Stimulated activated CD4-positive, alpha-beta T cell treated with anti-CD3 and anti-CD28 coated beads, Interleukin-12 subunit alpha, Interleukin-12 subunit beta, amount 100 ng/mL, for 24 hours (primary cell): ENCODE measurements at places on chromosomes 2 and 18.

DNA sequence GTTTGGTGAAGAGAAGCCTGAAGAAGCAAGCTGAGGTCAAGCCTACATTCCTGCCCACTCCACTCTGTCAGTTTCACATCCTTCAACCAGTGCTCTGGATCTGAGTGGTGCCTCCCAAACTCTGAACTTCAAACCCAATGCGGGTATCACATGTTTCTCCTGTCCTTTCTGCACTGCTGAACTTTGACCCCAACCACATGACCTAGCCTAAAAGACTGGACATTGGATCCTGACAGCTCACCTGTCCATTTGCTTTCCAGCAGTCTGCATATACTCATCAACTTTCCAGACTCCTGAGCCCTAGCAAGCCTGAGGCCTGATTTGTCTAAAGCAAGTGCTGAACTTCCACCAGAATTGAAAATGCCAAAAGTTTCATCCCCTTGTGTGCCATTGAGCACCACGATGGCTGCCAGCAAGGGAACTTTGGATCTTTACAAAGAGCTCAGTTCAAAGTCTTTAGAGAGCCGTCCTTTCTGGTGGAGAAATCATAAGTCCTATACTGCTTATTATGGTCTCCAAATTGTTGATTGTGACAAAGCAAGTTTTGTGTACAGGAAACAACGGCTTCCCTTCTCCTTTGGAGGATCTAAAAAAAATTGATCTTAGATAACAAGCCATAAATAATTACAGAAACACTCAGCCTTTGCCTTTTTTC lies 37.6 kb upstream of the ITGA6 start:
- no peak for DNase-seq

DNA sequence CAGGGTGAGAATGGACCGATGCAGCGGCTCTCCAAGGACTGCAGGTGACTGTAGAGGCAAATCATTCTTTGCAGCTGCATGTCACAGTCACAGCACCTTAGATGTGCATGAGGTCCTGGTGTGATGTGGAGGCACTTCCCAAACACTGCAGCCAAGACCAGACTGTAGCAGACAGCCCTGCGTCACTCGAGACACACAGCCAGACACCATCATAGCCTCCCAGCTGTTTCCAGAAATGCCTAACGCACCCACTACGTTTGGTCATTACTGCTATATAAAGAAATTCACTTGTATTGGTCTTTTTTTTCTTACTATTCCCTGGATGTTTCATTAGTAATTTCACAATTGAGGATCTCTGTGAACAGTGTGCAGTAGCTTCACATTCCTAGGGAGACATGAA lies 60.9 kb downstream of the SH3YL1 start:
- no peak for DNase-seq

- no peak for DNase-seq
Measured at GRCh38 chr2:15940661-15941480, 521 bp downstream of the MYCN start.

GRCh38 chr2:119659601-119660342 lies 19.2 kb upstream of the TMEM177 start:
- no peak for DNase-seq

DNA sequence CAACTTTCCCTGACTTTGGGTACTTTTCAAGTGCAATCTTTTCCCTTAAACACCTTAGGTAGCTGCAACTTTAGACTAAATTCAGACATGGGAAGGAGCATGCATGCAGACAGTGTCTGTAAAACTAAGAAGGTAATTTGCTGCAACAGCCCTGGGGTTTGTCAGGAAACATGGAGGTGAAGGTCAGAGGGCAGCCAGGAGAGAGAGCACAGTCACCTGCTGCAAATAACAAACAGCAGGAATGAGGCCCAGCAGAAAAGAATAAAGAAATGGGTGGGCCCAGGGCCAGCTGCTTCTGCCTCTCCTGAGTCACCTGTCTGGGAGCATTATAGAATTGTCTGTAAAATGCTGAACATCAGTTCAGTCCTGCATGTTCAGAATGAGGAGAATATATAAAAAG lies 35.2 kb downstream of the MTHFD2 start:
- no peak for DNase-seq

DNA sequence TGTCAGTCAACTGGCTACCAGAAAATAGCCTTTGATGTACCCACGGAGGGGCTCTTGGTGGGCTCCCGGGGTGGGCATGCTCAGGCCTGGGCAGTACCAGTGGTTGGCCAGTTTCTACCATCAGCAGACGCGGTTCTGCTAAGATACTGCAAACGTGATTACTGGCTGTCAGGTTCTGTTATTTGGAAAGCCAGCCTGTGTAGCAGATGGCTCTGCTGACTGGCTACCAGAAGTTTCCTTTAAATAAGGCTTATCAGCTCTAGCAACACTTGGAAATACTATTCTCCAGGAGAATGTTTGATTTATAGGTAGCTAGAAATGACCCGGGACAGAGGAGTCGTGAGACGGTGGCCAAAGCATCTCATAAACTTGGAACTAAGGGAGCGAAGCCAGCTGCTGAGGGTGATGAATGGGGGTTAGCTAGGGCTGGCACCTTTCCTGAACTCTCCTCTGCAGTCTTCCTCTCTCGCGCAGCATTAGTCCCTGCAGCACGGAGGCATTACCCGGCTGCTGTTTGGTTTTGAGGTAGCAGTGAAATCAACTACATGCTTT lies 171.9 kb downstream of the AGAP1 start:
- no peak for DNase-seq

- DNase-seq = no peak
Measured at GRCh38 chr2:95670167-95670566, 78.4 kb downstream of the TRIM43 start.

GRCh38 chr2:216392945-216393840 lies 19.1 kb upstream of the SMARCAL1 start:
- no peak for DNase-seq

DNA sequence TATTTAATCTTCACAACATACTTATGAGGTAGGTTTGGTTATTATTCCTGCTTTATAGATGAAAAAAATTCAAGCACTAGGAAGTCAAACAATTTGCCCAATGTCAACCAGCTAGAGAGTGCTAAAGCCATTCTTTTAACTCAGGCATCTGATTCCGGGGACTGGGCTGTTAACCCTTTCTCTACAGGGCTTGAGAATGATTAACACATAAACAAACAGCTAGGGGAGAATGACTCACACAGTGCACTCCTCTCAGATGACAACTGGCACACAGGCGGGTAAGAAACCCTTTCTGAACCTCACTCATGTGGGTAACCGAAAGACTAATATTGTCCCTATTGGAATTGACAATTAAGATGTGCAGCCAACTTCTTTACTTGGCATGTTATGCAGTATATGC lies 86.3 kb upstream of the FSHR start:
- DNase-seq = no peak

DNA sequence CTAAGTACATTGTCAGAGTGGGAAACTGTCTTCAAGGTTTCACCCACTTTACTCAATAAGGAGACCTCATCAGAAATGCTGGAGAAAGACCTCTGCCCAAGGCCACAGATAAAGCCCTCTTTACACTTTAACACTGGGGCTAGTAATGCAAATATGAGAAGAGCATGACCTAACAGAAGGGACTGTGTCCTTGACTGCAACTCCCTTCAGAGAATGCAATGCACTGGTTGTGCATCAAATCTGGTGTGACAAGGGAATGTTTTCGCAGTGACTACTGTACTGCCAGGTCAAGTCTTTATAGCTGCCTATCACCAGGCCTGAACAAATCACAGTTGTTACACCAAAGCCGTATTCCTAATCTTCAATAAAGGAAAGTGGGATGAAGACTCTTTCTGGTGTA lies 28.6 kb downstream of the CDH19 start:
- DNase-seq = no peak

- DNase-seq = no peak
Measured at GRCh38 chr2:79210274-79210917, 50.8 kb upstream of the REG3A start.

DNA sequence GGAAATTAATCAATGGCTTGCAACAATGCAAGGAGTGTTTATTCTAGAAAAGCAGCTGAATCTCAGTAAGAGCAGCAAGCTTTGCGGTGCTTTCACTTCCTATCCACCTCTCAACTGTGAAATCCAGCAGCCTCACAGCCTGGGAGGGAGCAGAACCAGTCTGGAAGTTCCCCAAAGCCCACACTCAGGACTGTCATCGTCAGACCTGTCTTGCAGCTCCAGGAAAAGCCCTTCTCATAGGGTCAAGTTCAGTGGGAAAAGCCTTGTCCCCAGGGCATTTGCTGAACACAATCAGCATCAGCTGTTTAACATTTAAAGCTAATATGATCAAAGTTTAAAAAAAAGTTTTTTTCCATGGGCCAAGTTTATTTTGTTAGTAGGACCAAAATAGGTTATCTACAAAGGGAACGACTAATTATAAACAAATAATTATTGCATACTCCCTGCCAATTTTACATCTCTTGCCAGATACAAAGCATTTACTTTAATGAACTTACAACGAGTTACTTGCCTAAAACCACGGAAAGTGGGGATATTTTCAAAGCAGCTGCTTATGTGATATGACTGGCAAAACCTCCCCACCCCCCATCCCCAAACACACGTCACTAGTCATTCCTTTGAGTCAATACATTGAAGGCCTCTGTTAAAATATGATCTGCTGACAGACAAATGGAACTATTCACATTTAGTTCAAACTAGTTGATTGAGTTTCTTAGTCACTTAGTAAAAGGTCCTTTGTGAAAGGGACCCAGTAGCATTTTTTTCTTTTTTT lies 36.8 kb downstream of the PARD6G start:
- DNase-seq = no peak

DNA sequence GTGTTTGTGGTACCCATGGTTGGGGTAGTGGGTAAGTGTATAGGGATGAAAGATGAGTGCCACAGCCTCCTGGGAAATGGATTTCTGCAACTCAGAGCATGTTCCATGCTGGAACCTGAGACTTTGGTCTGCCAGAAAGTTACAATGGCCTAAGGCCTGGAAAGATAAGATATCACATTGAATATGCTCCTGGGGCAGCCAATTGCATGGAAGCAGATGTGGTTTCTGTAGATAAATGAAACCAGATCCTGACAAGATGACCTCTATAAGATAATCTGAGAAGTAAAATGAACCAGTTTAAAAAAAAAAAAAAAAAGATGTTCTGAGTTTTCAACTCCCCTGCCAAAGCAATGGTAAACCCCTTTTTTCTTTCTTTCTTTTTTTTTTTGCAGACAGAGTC lies 91.4 kb upstream of the NCK2 start:
- DNase-seq = no peak

DNA sequence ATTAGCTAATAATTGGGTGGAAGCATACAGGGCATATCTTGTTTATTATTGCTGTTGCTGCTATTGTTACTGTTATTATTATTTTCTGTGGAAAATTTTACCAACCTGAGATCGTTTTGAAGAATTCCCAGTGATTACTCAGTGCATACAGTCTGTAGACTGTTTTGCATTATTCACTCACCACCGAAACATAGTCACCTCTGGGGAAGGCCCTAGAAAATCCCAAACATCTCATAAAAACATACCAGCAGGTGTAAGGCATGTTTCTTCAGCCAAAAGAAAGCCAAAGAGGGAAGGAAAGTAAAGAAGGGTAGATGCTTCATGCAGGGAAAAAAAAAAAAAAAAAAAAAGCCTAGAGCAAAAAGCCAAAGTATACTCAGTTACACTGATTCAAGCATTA lies 647.7 kb downstream of the BCL11A start:
- DNase-seq = no peak

DNA sequence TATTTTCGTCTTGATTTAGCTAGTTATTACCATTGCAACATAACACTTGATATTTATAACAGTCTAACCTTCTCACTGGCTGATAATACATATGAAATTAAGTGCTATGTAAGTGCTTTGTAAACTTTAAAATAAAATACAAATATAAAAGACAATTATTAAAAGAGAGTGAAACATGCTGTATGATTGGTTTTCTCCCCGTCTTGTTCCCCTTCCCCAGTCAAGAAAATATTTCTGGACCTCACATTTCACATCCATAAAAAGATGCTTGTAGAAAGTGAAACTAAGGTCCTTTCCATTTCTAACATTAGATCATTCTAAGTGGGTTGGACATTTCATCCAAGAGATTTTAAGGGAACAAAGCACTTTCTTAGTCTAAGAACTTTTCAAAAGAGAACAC lies 310.2 kb upstream of the LRATD1 start:
- DNase-seq = no peak

DNA sequence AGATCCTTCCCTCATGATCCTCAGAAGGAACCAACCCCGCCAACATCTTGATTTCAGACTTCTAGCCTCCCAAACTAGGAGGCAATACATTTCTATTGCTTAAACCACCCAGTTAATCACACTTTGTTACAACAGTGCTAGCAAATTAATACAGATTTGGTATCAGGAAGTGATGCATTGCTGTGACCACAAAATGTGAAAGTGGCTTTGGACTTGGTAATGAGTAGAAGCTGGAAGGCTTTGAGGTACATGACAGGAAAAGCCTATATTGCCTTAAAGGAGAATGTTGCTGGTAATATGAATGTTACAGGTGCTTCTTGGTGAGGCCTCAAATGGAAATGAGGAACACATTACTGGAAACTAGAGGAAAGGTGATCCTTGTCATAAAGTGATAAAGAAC lies 260.3 kb downstream of the SATB2 start:
- no peak for DNase-seq

- no peak for DNase-seq
Measured at GRCh38 chr2:179239838-179240237, 24.8 kb downstream of the SESTD1 start.

DNA sequence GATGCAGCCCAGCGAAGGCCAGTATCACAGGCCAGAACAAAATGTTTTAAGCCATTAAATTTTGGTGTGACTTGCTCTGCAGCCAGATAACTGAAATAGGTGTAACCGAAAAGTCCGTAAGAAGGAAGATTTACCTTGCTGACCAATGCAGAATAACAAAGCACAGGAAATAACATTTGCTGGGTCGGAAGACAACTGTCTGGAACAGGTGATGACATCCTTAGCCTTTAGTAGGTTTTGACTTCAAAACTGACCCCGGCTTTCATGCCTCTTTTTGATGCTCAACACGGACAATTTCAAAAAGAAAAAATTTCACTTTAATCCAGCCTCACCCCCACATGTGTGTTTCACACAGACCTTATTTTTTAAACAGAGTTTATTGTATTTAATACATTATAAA lies 93.7 kb downstream of the KCTD1 start:
- DNase-seq = no peak

DNA sequence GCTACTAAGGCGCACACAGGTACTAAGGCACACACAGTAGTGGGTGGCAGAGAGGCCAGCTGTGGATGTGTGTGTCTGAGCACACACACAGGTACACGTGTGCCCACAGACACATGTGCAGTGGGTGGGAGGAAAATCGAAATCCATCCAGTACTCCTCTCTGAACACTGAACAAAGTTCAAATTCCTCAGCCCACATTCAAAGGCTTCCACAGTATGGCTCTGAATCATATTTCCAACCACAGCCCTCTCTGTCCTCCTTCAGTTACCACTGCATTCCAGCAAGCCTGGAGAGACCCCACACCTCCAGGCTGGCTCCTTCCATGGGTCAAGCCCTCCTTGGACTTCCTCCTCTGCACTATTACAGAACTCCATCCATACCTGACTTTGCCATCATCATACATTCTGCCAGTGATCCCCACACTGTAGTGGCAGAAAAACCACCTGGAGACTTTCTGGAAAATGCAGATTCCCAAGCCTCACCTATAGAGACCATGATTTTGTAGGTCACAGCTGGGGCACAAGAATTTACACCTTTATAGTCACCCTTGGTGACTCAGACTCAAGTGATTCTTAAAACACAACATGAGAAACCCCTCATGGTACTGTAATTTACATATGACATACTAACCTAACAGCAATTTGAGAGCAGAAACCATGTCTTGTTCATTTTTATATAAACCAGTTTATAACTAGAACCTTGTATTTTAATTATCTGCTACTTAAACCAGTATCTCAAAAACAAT lies 31.4 kb downstream of the EPG5 start:
- DNase-seq = no peak

GRCh38 chr18:66193394-66193793 lies 410.5 kb downstream of the CDH19 start:
- no peak for DNase-seq
